ENCODE measurements at places on chromosomes 1 and 21.

DNA sequence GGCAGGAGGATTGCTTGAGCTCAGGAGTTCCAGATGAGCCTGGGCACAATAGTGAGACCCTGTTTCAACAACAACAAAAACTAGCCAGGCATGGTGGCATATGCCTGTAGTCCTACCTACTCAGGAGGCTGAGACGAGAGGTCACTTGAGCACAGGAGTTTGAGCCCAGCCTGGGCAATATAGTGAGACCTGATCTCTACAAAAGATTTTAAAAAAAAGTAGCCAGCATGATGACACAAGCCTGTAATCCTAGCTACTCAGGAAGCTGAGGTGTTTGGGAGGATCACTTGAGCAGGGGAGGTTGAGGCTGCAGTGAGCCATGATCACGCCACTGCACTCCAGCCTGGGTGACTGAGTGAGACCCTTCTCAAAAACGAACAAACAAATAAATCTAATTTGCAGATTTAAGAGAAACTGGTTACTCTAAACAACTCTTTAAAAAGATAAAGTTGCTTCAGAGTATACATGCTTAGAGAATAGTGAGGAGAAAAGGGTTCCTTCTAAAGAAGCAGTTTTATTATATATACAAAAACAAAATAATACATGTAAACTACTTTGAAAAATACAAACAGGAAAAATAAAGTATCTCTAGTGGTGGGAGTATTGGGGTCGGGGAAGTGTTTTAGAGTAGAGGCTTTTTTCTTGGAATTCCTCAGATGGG is 88.4 kb downstream of the ADCY10 start:
- no peak for DNase-seq

DNA sequence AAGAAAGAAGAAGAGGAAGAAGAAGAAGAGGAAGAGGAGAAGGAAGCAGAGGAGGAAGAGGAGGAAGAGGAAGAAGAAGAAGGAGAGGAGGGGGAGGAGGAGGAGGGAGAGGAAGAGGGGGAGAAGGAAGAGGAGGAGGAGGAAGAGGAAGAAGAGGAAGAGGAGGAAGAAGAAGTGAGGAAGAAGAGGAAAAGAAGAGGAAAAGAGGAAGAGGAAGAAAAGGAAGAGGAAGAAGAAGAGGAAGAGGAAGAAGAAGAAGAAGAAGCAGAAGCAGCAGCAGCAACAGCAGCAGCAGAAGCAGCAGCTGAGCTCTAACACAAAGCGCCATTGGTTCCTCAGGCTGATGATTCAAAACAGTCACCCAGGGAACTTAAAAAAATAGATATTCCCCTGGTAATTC is 34.0 kb downstream of the DNAI4 start:
- DNase-seq = no peak

DNA sequence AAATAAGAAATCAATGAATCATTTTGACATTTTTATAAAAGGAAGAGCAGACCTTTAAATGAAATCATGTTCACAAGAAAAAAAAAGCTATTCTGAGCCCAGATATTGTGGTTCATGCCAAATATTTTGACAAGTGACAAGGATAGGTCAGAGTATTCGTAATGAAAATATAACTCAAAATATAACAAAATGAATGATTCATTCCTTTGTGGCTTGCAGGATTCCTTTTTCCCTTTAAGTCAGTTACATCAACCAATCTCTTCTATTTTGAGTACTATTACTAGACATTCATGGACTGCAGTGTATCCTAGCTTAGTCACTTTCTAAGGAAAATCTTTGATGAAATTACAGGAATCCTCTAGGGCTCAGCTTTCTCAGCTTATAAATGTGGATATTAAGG is 188.7 kb downstream of the COL11A1 start:
- no peak for DNase-seq

- DNase-seq = no peak
Observed at GRCh38 chr1:192418552-192419285, 101.9 kb downstream of the RGS21 start.

DNA sequence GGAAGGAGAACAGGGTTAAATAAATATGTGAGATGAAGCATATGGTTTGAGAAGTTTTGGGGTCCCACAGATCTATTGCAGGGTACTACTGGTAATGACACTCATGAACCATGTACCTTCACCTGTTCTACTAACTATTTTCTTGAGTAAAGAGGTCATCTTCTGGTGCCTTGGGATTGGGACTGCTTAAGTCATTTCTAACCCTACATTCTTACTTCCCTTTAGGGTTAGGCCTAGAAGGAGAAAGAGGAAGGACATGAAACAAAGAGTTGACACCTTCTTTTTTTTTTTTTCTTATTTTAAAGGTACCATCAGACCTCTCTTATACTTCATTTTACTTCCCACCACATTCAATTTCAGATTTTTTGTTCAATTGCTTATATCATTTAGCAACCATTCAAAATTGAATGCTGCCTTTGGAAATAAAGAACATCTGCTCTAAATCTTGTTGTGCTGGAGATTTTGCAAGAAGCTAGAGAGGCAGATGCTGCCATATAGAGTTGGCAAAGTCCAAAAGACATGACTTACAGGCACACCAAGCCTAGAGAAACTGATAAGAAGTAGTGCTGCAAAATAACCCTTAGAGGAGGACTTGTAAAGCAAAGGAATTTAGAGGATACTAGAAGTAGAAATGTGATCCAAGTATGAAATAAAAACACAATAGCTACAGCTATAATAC is 374.4 kb upstream of the ST6GALNAC5 start:
- no peak for DNase-seq

DNA sequence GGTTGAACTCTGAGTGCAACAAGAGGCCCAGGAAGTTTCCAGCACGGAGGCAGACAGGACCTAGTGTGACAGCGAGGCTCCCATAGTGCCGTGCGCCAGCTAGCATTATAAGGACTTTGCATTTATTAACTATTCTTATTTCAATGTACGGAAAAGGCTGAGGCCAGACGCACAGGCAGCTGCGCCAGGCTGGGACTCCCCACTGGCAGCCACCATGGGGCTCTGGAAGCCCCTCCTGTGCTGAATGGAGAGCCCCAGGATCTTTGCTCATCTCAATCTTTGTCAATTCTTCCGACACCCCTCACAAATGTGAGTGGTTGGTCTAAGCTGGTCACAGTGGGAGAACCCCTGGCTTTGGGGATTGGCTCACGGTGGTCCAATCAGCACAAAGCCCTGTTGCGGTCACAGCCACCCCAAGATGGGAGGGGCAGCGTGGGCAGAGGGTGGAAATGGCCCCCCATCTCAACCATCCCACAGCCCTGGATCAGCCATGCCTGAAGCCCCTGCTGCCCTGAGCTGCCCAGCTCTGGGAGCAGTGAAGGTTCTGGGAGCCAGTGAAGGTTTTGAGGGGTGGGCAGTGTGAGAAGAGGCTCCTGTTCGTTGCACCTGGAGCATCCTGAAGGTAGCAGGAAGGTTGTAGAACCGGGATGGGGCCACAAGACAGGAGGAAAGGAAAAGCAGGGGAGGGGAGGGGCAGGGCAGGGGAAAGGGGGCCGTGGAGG is 59.5 kb upstream of the ADARB1 start:
- DNase-seq = no peak

GRCh38 chr1:18934205-18935000 is 22.1 kb downstream of the IFFO2 start:
- DNase-seq = no peak

DNA sequence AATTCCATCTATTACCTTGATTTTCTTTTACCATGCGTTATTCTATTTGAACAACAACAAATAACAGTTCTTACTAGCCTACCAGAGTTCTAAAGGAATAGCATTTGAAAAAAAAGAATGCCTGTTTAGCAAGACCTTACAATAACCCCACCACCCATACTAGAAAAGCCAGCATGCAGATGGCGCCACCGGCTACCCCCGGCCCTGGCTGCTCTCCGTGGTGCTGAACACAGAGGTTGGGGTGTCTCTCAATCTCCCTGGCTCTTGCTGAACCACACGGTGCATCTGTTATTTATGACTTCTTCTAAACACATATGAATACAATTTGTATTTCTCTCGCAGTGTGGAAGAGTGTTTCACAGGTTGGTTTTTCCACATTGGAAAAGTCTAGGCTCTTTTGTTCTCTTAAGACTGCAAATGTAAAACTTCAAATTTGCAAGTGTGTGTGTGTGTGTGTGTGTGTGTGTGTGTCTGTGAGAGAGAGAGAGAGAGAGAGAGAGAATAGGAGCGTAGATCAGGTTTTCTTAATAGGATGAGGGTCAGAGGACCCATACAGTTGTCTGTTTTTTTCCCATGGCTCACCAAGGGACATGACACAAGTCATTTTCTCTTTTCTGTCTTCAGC is 13.6 kb downstream of the GRIK3 start:
- no peak for DNase-seq
